ENCODE measurements at places on chromosomes 4 and X. TPM values are rescaled to one million over a fixed set of nuclear protein-coding genes. Genes with fewer than 3 reads are reported as not detected.

Gene RPA4
- total RNA-seq, result 0.10 TPM

Gene PPBP
- not detected for total RNA-seq

Gene RNF128
- total RNA-seq, result not detected

Gene GAGE12J
- not detected for total RNA-seq

Gene CT45A10
- 0.31 TPM for total RNA-seq

Gene FAM53A
- 0.84 TPM for total RNA-seq

Gene AMBN
- total RNA-seq, result not detected

Gene GPRIN3
- total RNA-seq, result 2.2 TPM

Gene HEPH
- total RNA-seq, result not detected

Gene UBE2K
- 80.5 TPM for total RNA-seq

Gene PABPC5
- not detected for total RNA-seq

Gene RIPPLY1
- 0.12 TPM for total RNA-seq

Gene NDNF
- total RNA-seq, result not detected

Gene UCHL1
- 986 TPM for total RNA-seq

Gene BTK
- total RNA-seq, result 0.18 TPM

Gene LRP2BP
- total RNA-seq, result 0.17 TPM

Gene TMPRSS11F
- total RNA-seq, result not detected

Gene CLNK
- total RNA-seq, result not detected

Gene GSX2
- not detected for total RNA-seq

Gene NUDT11
- 2.7 TPM for total RNA-seq

Gene CDX4
- not detected for total RNA-seq

Gene PAGE1
- 0.29 TPM for total RNA-seq

Gene NUDT10
- 1.2 TPM for total RNA-seq

Gene NAT8L
- total RNA-seq, result 13.6 TPM

Gene XG
- not detected for total RNA-seq

Gene KDR
- 0.10 TPM for total RNA-seq

Gene CYSLTR1
- not detected for total RNA-seq

Gene TMPRSS11B
- total RNA-seq, result not detected

Gene SUPT20HL2
- total RNA-seq, result not detected

Gene NLGN4X
- 0.02 TPM for total RNA-seq

Gene LRIT3
- 0.09 TPM for total RNA-seq

Gene PGAM4
- 0.21 TPM for total RNA-seq

Gene STK26
- 8.3 TPM for total RNA-seq

Gene ANTXR2
- total RNA-seq, result 3.5 TPM

Gene BGN
- total RNA-seq, result not detected

Gene ALAS2
- not detected for total RNA-seq

Gene AR
- total RNA-seq, result 3.2 TPM

Gene TBX22
- not detected for total RNA-seq

Gene XPNPEP2
- not detected for total RNA-seq
